ENCODE measurements at places on chromosomes 3 and 15.

GRCh38 chr15:74460298-74460697, 662 bp downstream of the UBL7 start:
- DNase-seq = no peak

DNA sequence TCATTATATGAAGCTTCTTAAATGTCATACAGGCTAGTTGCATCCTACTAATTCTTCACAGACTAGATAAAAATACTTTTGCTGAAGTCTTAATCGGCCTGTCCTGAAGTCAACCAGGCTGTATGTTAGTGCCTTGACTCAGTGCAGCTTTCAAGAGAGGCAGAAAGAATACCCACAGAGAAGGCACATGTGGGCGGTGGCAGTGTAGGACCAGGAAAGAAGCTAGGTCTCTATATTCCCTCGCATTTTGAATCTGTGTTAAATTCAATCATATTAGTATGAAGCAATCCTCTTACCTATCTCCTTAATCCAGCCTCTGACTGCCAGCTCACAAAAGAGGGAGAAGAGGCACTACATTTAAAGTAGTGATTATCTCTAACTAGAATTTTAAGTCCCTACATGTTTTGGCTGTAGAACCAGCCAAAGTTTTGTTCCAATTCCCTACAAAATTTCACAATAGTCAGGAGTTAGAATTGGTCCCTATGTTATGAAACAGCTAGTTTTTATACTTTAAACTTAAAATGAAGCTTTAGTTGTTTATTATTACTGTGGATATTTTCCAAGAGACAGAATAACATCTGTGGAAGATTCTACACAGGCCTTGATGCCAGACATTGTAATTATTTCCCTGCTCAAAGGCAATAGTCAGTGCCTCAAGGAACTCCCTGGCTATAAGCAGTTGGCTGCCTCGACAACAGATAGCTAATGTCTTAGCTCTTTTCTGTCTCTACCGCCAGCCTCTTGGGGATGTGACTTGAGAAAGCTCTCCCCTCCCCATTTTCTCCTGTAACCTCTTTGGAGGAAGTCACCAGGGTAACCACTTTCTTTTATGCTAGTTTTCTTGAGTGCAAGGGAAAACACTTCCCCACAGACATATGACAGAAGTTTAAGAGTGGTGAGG, 31.9 kb downstream of the CRTC3 start:
- DNase-seq = peak; percentile 70

DNA sequence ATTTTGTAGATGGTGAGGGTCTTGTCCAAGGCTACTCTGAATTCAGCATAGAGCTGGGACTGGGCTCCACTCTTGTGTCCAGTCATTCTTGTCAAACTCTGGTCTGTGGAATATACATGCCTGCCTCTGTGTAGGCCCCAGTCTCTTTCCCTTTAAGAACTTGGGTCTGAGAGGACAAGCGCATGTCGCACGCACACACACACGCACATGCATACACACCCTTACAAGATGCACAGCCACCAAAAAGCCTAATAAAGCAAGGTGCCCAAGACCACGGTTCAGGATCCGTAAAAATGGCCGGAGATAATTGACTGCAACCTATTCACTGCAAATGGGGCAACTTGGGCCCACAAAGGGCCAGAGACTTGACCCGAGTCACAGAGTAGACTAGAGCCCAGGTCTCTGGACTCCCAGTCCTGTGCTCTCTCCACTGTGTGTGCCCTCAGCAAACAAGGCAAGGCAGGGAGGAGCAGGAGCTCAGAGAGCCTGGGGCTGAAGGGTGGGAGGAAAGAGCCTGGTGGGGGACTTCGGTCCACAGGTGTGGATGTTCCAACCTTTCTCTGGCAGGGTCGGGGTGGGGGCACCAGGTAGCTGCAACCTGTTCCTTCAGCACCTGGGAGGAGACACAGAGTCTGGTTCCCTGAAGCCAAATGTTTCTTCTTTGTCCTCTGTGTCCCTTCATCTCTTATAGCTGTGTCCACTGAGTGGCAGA, 914 bp upstream of the PAQR5 start:
- no peak for DNase-seq

DNA sequence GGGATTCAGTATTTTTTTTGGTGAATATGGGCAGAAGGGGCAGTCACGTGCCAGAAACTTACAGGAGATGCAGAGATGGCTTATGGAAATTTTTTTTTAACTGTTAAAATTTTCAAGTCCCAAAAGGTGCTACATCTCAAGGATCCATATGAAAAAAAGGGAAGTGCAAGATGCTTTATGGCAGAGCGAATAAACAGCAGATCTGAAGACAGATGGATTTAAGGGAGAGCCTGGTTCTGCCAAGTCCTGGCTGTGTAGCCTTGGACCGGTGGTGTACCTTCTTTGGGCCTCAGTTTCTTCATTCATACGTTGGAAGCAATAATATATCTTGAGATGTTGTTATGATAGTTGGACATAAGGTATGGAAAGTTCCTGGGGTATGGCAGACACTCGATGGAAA, 91.5 kb upstream of the ARRDC4 start:
- no peak for DNase-seq

GRCh38 chr3:58392181-58392580, 41.5 kb downstream of the PDHB start:
- DNase-seq = peak; percentile 20

- DNase-seq = no peak
These were observed 1025.5 kb upstream of the NR2F2 start for GRCh38 chr15:95304947-95305400.

Measured in fibroblast of pulmonary artery (primary cell).